ENCODE measurements at places on chromosomes 1 and 21. TPM values are rescaled to one million over a fixed set of nuclear protein-coding genes. Genes with fewer than 3 reads are reported as not detected.

DNA sequence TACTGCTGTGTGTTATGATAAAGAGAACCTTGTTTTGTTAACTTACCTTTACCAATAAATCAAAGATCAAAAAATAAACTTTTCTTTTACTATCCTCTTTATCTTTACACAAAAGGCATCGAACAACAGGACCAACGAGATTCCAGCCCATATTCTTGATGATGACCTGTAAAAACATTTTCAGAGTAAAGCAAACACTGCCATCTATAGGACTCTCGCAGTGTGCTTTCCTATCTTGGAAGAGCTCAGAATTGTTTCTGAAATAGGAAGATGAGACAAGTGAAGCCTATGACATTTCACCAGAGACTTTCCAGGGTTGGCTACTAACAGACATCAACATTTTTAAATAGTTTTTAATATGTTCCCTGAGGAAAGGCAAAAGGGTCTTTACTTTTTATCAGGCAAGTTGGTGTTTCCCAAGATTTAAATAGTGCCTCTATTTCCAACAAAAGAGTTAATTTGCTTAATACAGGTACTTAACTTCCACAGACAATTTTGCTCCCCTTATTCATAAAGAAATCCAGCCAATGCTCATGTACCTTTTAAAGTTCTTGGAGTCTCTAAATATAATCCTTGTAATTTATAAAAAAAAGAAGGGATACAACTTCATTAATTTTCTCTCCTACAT lies 7.3 kb downstream of the GLMN start:
- H3K4me3 ChIP-seq, result no peak overlapping the region
- H3K4me1 ChIP-seq, result peaks cover 18% of the 10 kb centered on the region
- no peak for DNase-seq

DNA sequence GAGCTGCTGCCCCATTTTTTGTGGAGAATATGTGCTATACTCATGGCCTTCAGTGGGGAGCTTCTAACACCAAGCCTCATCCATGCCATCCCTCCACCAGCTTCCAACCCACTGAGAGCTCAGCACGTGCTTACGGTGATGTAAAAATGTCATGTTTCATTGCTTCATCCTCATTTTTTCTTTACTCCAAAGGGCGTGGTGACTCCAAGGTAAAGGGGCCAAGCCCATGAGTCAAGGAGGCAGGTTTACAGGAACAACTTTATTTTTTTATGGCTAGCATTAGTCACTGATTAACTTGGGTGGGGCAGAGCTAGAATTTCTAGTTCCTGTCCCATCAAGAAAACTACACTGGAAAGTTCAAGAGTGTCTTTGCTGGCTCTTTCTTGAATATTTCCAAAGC lies at the start of gene C1orf226:
Gene C1orf226, plus strand, starts transcription at position 346 of the 400 bp plus-strand sequence. CDS start 174 bp downstream, outside the sequence.
- no peaks in the 10 kb centered on the region for H3K36me3 ChIP-seq
- H3K4me1 ChIP-seq, result no peaks in the 10 kb centered on the region
- no peaks in the 10 kb centered on the region for H3K27me3 ChIP-seq
- no peak for DNase-seq
- H3K27ac ChIP-seq, result no peak within 1 kb of the TSS
- H3K4me3 ChIP-seq, result no peak within 1 kb of the TSS

- H3K27me3 ChIP-seq, result peaks cover 2% of the 10 kb centered on the region
- H3K4me1 ChIP-seq, result no peaks in the 10 kb centered on the region
- no peaks in the 10 kb centered on the region for H3K36me3 ChIP-seq
- no peak overlapping the region for H3K27ac ChIP-seq
- H3K4me3 ChIP-seq, result no peak overlapping the region
- DNase-seq, result no peak
Measured at GRCh38 chr1:14062669-14063068, 362.7 kb downstream of the PRDM2 start.

DNA sequence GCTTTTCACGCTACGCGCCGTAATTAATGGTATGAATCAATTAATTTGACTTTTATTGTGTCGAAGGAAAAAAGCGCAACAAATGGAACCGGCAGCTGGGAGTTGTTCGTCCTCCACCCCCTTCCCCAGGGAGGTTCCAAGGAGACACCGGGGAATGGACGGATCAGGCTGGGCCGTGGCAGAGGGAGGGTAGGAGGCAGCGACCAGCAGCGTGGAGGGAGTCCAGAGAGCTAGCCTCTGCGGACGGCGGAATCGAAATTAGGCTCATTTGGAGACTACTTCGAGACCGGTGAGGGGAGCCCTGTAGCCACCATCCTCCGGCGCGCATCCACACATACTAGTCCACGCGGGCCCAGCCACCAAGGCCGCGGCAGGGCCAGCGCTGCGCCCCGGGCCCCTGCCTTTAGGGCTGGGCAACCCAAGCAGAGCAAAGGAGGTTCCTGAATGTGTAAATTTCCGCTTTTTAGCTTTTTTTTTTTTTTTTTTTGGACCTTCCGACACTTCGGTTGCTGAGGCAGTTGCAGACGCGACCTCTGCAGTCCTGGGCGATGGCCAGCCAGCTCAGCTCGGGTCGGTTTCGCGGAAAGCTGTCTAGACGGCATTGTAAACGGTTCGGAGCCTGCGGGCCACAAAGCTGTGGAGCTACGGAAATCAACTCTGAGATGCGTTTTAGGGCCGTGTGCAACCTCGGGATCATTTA lies 2.2 kb upstream of the FOXD3 start:
- H3K4me3 ChIP-seq, result peak overlapping the region; percentile 11
- peaks cover 66% of the 10 kb centered on the region for H3K27me3 ChIP-seq
- H3K4me1 ChIP-seq, result peaks cover 47% of the 10 kb centered on the region

DNA sequence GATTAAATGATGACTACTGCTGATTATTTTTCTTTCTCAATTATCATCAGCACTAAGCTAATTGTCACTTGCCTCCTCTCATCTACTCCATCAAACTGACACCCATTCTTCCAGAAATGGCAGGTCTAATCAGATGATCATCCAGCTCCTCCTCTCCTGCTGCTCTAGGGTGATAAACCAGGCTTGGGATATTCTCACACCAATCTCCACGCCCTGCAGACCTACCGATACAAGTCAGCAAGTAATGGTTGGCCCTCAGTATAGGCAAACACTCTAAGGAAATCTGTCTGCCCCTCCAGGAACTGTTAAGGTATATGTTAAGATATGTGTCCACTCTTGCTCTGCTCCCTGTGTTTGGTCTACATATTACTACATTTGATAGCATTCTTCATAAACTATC lies 36.3 kb upstream of the C1orf21 start:
- no peaks in the 10 kb centered on the region for H3K4me1 ChIP-seq
- H3K27me3 ChIP-seq, result peaks cover 9% of the 10 kb centered on the region
- H3K36me3 ChIP-seq, result no peaks in the 10 kb centered on the region
- H3K27ac ChIP-seq, result no peak overlapping the region
- no peak for DNase-seq

- peaks cover 2% of the 10 kb centered on the region for H3K36me3 ChIP-seq
- DNase-seq, result no peak
- no peak overlapping the region for H3K27ac ChIP-seq
- no peak overlapping the region for H3K4me3 ChIP-seq
- no peaks in the 10 kb centered on the region for H3K4me1 ChIP-seq
Measured at GRCh38 chr1:95061445-95062006, 11.2 kb downstream of the ALG14 start.

GRCh38 chr1:193431265-193431977 lies 245.0 kb upstream of the B3GALT2 start:
- DNase-seq, result no peak
- peaks cover 48% of the 10 kb centered on the region for H3K36me3 ChIP-seq
- no peaks in the 10 kb centered on the region for H3K27me3 ChIP-seq
- H3K27ac ChIP-seq, result no peak overlapping the region

DNA sequence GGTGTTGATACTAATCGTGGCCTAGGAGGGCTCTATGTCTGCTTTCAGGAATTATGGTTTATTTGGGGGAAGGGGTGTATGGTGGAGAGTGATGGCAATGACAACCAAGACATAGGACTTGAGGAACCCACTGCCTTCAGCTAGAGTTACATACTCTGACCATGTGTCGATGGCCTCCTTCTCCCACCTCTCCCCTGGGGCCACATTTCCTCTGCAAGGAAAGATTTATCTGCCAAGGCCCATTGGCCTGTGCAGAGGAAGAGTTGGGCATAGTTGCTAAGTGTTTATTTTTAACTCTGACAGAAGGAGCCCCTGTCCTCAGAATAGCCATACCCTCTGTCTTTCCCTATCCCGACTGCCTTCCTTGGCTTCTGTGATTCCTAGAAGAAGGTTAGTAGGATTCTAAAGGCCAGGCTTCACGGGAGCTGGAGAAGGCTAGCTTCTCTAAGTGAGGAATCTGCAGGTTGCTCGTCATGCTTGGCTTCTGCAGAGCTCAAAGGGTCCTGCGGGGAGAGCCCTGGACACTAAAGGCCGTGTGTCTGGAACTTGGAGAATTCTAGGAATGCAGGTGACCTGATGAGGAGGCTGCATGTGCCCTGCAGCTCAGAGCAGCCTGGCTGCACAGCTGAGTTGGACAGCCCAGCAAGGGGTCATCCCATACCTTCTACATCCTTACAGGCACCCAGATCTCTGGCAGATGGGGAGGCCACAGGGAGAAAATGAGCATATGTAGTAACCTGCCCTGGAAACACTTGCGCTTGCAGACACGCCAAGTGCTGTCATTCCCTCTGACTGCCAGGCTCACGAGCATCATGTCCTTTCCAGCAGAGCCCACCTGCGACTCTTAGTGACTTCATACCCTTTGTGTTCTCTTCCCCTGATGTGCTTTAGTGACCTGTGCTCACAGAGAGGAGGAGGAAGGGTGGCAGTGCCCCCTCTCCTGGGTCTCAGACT lies 9.7 kb downstream of the MAPKAPK2 start:
- peaks cover 42% of the 10 kb centered on the region for H3K4me1 ChIP-seq
- no peaks in the 10 kb centered on the region for H3K27me3 ChIP-seq
- H3K36me3 ChIP-seq, result peaks cover 13% of the 10 kb centered on the region
- no peak overlapping the region for H3K4me3 ChIP-seq
- DNase-seq, result no peak

GJA5 gene
- total RNA-seq, result not detected

GRCh38 chr1:58934706-58935105 lies 150.9 kb upstream of the JUN start:
- no peak for DNase-seq
- H3K4me3 ChIP-seq, result no peak overlapping the region
- no peak overlapping the region for H3K27ac ChIP-seq
- peaks cover 38% of the 10 kb centered on the region for H3K4me1 ChIP-seq
- H3K27me3 ChIP-seq, result no peaks in the 10 kb centered on the region
- no peaks in the 10 kb centered on the region for H3K36me3 ChIP-seq

UTP11 gene
- total RNA-seq, result 39.5 TPM

DNA sequence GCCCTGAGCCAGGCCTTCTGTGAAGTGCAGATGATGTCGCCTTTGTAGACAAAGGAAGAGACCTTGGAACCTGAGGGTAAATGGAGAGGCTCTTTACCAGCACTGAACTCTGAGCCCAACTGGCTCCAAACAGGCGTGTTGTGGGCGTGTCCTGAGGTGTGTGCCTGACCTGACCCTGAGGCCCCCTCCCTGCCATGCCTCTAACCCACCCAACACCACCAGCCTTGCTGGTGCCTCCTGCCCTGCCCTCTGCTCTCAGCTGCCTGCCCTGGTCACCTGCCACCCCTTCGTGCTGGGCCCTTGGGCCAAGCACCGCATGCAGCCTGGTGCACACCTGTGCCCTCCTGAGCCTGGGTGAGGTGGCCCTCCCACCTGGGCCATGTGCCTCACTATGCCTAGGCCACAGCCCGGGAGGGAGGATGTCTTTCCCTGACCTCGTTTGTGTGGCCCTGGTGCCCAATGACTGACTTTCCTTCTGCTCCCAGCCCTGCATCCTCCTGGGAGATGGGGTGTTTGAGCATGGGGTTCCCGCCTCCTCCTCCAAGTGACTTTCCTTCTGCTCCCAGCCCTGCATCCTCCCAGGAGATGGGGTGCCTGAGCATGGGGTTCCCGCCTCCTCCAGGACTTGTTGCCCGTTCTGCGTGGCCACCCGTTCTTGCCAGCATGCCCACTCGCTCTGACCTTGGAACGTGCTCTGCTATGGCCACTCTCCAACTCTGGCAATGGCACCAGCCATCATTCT lies 157.0 kb downstream of the PCBP3 start:
- no peak overlapping the region for H3K4me3 ChIP-seq
- no peaks in the 10 kb centered on the region for H3K36me3 ChIP-seq
- no peaks in the 10 kb centered on the region for H3K27me3 ChIP-seq
- H3K27ac ChIP-seq, result no peak overlapping the region

GRCh38 chr1:169595764-169596711 lies 9.8 kb upstream of the F5 start:
- no peak overlapping the region for H3K27ac ChIP-seq
- peak; percentile 61 for DNase-seq
- H3K4me3 ChIP-seq, result no peak overlapping the region
- no peaks in the 10 kb centered on the region for H3K27me3 ChIP-seq
- no peaks in the 10 kb centered on the region for H3K36me3 ChIP-seq

DNA sequence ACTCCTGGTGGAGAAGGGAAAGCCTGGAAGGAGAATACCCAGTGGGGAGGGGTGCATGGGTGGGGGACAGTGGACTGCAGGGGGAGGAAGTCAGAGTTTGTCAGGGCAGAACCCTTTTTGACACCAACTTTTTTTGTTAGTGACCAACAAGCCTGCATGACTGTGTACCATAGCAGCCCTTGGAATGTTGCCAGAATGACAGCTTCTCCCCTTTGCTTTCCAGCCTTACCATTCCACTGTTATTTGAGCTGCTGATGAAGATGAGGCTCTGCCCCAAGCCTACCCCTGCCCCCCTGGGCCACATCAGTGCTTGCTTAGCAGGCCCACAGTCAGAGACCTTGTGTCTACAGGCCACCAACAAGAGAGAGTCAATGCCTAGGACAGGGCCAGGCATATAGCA lies 341.2 kb downstream of the HHAT start:
- no peaks in the 10 kb centered on the region for H3K36me3 ChIP-seq
- no peak overlapping the region for H3K27ac ChIP-seq
- H3K4me3 ChIP-seq, result no peak overlapping the region
- no peaks in the 10 kb centered on the region for H3K4me1 ChIP-seq
- H3K27me3 ChIP-seq, result no peaks in the 10 kb centered on the region

PCP4 gene
- not detected for total RNA-seq

SELP gene
- 0.13 TPM for total RNA-seq

DNA sequence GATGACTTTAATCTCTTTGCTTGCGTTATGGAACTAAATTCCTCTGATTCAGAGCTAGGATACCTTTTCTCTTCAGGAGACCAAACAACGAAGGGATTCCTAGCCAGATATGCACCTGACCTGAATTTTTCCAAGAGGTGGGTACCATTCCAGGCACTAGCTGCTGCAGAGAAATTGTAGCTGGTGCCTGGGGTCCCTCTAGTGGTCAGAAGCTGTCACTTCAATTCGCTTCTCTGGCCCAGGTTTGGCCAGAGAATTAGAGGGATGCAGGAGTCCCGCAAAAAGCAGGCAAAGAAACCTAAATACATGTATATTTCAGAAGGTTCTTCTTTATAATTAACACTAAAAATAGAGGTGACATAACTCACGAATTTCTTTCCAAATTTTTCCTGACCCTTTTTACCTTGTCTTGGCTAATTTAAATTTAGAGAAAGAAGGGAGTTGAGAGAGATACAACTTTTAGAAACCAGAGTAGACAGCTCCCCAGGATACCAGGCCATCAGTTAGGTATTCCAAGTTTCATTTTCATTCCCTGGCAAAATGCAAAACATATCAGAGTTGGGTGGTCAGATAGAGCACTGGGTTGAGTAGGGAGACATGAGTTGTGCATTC lies 9.6 kb downstream of the ACKR1 start:
- no peak overlapping the region for H3K4me3 ChIP-seq
- DNase-seq, result peak; percentile 45
- H3K27ac ChIP-seq, result no peak overlapping the region
- no peaks in the 10 kb centered on the region for H3K4me1 ChIP-seq
- H3K27me3 ChIP-seq, result peaks cover 12% of the 10 kb centered on the region
- no peaks in the 10 kb centered on the region for H3K36me3 ChIP-seq

- peaks cover 20% of the 10 kb centered on the region for H3K4me1 ChIP-seq
- peaks cover 2% of the 10 kb centered on the region for H3K27me3 ChIP-seq
- H3K4me3 ChIP-seq, result no peak overlapping the region
- DNase-seq, result no peak
Measured at GRCh38 chr1:53470584-53470983, 11.4 kb downstream of the DMRTB1 start.
